Thoracic aorta (tissue), 2 donors: ENCODE measurements at places on chromosomes 12 and 14. TPM values are rescaled to one million over a fixed set of nuclear protein-coding genes. Genes with fewer than 3 reads are reported as not detected.

DNA sequence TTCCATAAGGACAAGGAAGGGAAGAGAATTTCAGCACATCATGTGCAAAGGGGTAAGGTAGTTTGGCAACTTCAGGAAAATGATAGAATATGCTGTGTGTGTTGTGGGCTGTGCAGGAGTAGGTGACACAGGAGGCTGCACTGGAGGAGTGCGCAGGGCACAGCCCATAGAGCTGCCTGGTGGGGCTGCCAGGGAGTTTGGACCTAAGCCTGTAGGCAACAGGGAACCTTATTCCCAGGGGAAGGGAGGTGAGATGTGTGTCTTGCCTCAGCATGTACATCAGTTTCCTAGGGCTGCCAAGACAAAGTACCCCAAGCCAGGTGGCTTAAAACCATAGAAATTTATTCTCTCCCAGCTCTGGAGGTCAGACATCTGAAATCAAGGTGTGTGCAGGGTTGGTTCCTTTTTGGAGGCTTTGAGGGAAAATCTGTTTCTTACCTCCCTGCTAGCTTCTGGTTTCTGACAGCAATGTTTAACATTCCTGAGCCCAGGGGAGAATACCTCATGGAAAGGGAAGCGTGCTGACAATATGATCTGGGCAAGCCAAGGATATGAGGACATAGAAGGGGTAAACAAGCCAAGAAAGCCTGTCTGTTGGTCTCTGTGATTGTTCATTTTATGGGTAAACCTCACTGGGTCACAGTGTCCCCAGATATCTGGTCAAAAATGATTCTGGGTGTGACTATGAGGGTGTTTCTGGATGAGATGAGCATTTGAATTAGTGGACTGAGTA is 174.0 kb upstream of the NTF3 start:
- H3K36me3 ChIP-seq = no peaks in the 10 kb centered on the region
- DNase-seq = no peak
- no peak overlapping the region for H3K4me3 ChIP-seq

DNA sequence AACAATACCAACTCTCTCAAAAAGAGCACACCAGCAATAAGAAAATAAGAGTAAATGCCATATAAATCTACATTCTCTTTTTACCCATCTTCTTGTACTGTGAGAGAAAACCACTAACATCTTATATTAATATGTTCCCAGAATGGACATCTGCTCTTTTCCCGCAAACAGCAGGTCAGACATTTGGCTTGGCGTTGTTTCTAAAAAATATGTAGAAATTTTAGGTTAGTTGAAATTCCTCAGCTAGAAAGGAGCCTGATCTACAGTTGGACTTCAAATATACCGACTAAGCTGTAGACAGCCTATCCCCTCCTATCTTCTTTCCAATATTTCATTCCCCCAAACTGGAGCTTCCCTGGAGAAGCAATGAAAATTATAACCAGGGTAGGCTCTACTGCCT is 88.7 kb downstream of the PPP2R5E start:
- peaks cover 1% of the 10 kb centered on the region for H3K4me1 ChIP-seq
- no peak overlapping the region for H3K27ac ChIP-seq
- DNase-seq = no peak
- H3K27me3 ChIP-seq = no peaks in the 10 kb centered on the region
- H3K36me3 ChIP-seq = no peaks in the 10 kb centered on the region

- peaks cover 11% of the 10 kb centered on the region for H3K36me3 ChIP-seq
- no peak overlapping the region for H3K4me3 ChIP-seq
- peaks cover 60% of the 10 kb centered on the region for H3K4me1 ChIP-seq
- no peaks in the 10 kb centered on the region for H3K27me3 ChIP-seq
- H3K27ac ChIP-seq = peak overlapping the region; percentile 84
These were observed 71.1 kb downstream of the RASSF3 start for GRCh38 chr12:64681200-64682052.

GRCh38 chr14:83894568-83894967 is 1635.4 kb upstream of the FLRT2 start:
- no peak overlapping the region for H3K4me3 ChIP-seq
- no peak overlapping the region for H3K27ac ChIP-seq
- DNase-seq = no peak
- no peaks in the 10 kb centered on the region for H3K4me1 ChIP-seq

GRCh38 chr14:79432640-79433039 is 778.7 kb downstream of the DIO2 start:
- DNase-seq = no peak
- H3K27ac ChIP-seq = no peak overlapping the region
- H3K4me3 ChIP-seq = no peak overlapping the region
- H3K27me3 ChIP-seq = no peaks in the 10 kb centered on the region
- H3K4me1 ChIP-seq = no peaks in the 10 kb centered on the region

- no peak overlapping the region for H3K4me3 ChIP-seq
- H3K4me1 ChIP-seq = no peaks in the 10 kb centered on the region
- no peak for DNase-seq
- H3K27ac ChIP-seq = no peak overlapping the region
These were observed 7.6 kb downstream of the CCDC196 start for GRCh38 chr14:66493750-66494149.

DNA sequence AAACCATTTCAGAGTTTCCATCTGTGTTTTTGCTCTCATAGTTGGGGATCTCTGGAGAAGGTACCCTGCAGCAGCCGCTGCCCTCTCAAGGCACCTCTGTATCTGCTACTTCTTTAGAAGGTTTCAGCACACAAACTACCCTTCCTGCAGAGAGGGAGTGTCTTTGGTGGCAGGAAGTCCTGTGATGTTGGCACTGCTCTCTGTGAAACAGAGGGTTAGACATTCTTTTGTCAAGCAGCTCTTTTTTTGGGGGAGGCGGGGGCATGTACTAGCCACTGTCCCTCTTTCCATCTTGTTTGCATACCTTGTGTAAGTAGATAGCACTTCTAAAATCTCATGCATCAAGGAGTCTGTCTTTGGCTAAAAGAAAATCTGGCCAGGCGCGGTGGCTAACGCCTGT is 352.6 kb downstream of the BMP4 start:
- no peak overlapping the region for H3K27ac ChIP-seq
- no peak overlapping the region for H3K4me3 ChIP-seq
- H3K4me1 ChIP-seq = no peaks in the 10 kb centered on the region
- H3K27me3 ChIP-seq = no peaks in the 10 kb centered on the region

DNA sequence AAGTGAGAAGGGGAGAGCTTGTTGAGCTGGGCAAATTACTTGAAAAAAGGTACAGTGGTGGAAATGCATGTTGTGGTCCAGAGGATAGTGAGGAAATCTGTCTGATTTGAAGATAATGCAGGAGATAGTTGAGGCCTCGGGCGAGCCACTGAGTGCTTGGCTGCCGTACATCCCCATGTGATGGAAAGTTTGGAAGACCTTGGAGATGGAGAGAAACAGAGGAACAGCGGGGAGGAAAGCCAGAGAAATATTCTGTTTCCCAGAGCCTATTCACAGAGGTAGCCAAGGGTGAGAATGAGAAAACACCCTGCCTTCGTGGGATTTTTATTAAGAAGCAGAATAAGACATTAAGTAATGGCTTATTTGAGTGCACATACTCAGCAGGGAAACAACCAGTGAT is 498.2 kb downstream of the BCL11B start:
- no peaks in the 10 kb centered on the region for H3K4me1 ChIP-seq
- H3K27me3 ChIP-seq = no peaks in the 10 kb centered on the region
- H3K36me3 ChIP-seq = no peaks in the 10 kb centered on the region

GRCh38 chr12:44618946-44619345 is 257.2 kb downstream of the NELL2 start:
- H3K27me3 ChIP-seq = no peaks in the 10 kb centered on the region
- H3K27ac ChIP-seq = no peak overlapping the region
- no peak overlapping the region for H3K4me3 ChIP-seq
- H3K4me1 ChIP-seq = no peaks in the 10 kb centered on the region
- H3K36me3 ChIP-seq = no peaks in the 10 kb centered on the region
- no peak for DNase-seq

DNA sequence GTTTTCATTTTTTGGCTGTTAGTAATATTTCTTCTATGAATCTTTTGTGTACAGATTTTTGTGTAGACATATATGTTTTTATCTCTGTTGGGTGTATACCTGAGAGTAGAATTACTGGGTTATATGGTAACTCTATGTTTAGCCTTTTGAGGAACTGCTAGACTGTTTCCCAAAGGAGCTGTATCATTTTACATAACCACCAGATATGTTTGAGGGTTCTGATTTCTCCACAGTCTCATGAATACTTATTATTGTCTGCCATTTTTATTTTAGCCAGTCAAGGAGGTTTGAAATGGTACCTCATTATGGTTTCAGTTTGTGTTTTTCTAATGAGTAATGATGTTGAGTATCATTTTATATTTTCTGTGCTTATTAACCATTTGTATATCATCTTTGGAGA is 1.9 kb downstream of the PCNX4 start:
- H3K27ac ChIP-seq = peak overlapping the region; percentile 90
- peak overlapping the region; percentile 95 for H3K4me3 ChIP-seq
- no peaks in the 10 kb centered on the region for H3K27me3 ChIP-seq
- H3K36me3 ChIP-seq = no peaks in the 10 kb centered on the region
- no peak for DNase-seq

DNA sequence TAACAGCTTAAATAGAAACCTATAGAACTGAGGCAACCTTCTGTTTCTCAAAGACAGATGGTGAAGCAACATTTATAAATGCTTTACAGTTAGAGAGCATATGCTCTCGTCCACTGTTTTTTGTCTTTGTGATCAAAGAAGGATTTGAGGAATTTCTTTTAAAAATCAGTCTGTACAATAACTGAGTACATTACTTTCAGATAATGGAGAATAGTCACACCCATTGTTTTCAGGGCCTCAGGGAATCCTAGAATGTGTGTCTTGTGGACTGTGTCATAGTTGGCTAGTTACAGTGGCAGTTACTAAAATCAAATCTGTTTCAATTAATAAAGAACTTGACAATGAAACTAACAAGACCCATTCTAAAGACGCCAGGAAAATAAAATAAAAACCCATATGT is 107.9 kb downstream of the PRKCH start:
- H3K36me3 ChIP-seq = no peaks in the 10 kb centered on the region
- no peaks in the 10 kb centered on the region for H3K27me3 ChIP-seq
- no peaks in the 10 kb centered on the region for H3K4me1 ChIP-seq
- no peak overlapping the region for H3K4me3 ChIP-seq
- H3K27ac ChIP-seq = no peak overlapping the region

DNA sequence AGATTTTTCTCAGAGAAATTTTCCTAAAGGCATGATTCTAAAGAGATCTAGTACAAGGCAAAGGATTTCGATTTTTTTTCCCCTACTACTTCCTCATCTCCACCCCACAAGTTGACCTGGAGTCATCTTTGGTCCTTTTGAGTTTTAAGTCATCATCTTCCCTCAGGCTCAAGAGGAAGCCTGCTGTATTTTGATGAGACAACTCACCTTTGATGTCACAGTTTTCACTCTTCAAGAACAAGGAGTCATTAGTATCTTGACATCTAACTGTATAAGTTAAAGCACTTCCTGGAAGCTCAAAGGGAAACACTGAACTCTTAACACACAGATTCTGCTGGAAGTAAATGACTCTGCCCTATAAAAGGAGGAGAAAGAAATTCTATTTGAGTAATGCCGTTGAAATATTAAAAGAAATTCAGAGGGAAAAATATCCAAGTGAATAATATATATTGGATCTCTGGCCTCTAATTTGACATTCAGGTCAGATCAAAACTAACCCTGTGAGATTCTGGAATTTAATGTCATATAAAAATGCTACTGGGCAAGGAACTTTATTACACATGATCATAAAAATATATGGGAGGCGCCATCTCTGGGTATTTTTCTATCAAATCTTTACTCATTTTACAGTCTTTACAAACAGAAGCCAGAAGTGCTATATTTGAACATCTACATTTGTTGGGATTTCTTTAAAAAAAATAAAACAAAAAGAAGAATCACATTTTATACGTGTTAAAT is 435.0 kb downstream of the NRXN3 start:
- no peaks in the 10 kb centered on the region for H3K4me1 ChIP-seq
- DNase-seq = no peak
- no peaks in the 10 kb centered on the region for H3K27me3 ChIP-seq
- no peak overlapping the region for H3K27ac ChIP-seq
- H3K36me3 ChIP-seq = no peaks in the 10 kb centered on the region

- H3K27me3 ChIP-seq = no peaks in the 10 kb centered on the region
- H3K4me1 ChIP-seq = no peaks in the 10 kb centered on the region
- no peak overlapping the region for H3K27ac ChIP-seq
- H3K4me3 ChIP-seq = no peak overlapping the region
- no peak for DNase-seq
These were observed 45.2 kb downstream of the RDH12 start for GRCh38 chr14:67746927-67747326.

GRCh38 chr12:57477710-57478681 is 1.7 kb downstream of the ARHGAP9 start:
- peak overlapping the region; percentile 34 for H3K27ac ChIP-seq
- H3K4me3 ChIP-seq = peak overlapping the region; percentile 72
- no peaks in the 10 kb centered on the region for H3K27me3 ChIP-seq
- no peak for DNase-seq

GRCh38 chr14:92704036-92704804 is 44.2 kb downstream of the LGMN start:
- no peaks in the 10 kb centered on the region for H3K4me1 ChIP-seq
- no peak overlapping the region for H3K27ac ChIP-seq
- H3K4me3 ChIP-seq = no peak overlapping the region
- no peaks in the 10 kb centered on the region for H3K27me3 ChIP-seq
- H3K36me3 ChIP-seq = peaks cover 21% of the 10 kb centered on the region
- DNase-seq = no peak

- peak overlapping the region; percentile 83 for H3K27ac ChIP-seq
- no peak for DNase-seq
- H3K4me3 ChIP-seq = peak overlapping the region; percentile 91
- peaks cover 24% of the 10 kb centered on the region for H3K4me1 ChIP-seq
- H3K36me3 ChIP-seq = no peaks in the 10 kb centered on the region
These were observed 349 bp downstream of the CDC42BPB start for GRCh38 chr14:103057028-103057371.

Gene ESR2
- 0.27 TPM for total RNA-seq

Gene SMCO2
- total RNA-seq = not detected

Gene CCNB1IP1
- 47.7 TPM for total RNA-seq

Gene PLEK2
- 5.9 TPM for total RNA-seq

Gene KIF26A
- total RNA-seq = 3.9 TPM

Gene IFT81
- 9.3 TPM for total RNA-seq

Gene GPHN
- total RNA-seq = 14.0 TPM

Gene RNASE3
- total RNA-seq = not detected

Gene DIO2
- total RNA-seq = 13.0 TPM

Gene ATP5MC2
- 168 TPM for total RNA-seq

Gene TPPP2
- total RNA-seq = not detected
